ENCODE measurements at places on chromosomes 12 and 14. TPM values are rescaled to one million over a fixed set of nuclear protein-coding genes. Genes with fewer than 3 reads are reported as not detected.
A peak's percentile ranks its signal among the peaks of the same experiment; 100 is the strongest.

The RNASE7 gene
- 0.18 TPM for polyA plus RNA-seq

- no peaks in the 10 kb centered on the region for H3K36me3 ChIP-seq
- no peak overlapping the region for H3K27ac ChIP-seq
- H3K4me1 ChIP-seq: peaks cover 12% of the 10 kb centered on the region
- no peak for DNase-seq
Observed at GRCh38 chr12:90936230-90937005, 18.6 kb downstream of the CCER1 start.

GRCh38 chr12:125028106-125028505, 34.7 kb downstream of the BRI3BP start:
- no peaks in the 10 kb centered on the region for H3K27me3 ChIP-seq
- no peak for DNase-seq
- no peaks in the 10 kb centered on the region for H3K4me1 ChIP-seq
- H3K27ac ChIP-seq: no peak overlapping the region
- H3K4me3 ChIP-seq: no peak overlapping the region

DNA sequence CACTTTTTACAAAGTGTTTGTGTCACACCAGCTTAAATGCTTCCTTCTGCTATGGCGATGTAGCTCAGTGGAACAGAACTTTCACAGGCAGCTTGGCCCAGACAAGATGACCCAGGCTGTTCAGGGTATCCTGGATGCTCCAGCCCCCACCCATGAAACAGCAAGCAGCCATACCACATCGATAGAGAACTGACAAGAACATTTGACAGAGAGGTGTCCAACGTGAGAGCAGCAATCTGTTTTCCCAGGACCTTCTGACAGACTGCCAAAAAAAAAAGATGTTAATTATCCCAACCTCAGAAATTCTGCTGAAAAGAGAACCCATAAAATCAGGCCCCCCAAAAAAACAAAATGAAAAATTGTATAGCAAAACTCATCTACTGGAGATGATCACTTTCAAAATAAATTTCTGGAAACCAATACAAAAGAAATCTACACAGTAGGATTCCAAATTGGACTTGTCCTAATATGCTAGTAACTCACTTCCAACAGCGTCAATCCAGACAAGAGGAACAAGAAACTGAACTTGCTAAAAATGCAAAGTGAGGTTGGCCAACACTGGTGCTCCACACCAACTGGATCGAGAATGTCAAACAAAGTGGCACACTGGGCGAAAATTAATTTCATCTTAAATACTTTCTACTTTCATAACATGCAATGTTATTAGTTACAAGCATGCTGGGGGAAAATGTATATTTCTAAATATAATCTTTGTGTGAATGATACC, 118.8 kb downstream of the DPF3 start:
- H3K27me3 ChIP-seq: no peaks in the 10 kb centered on the region
- H3K4me3 ChIP-seq: no peak overlapping the region
- no peaks in the 10 kb centered on the region for H3K36me3 ChIP-seq
- H3K27ac ChIP-seq: no peak overlapping the region

GRCh38 chr12:128976120-128976738, 123.0 kb downstream of the GLT1D1 start:
- DNase-seq: peak; percentile 64
- no peak overlapping the region for H3K4me3 ChIP-seq
- H3K27ac ChIP-seq: no peak overlapping the region
- H3K27me3 ChIP-seq: no peaks in the 10 kb centered on the region

The CCDC88C gene
- polyA plus RNA-seq: 16.5 TPM

The C12orf60 gene
- 0.87 TPM for polyA plus RNA-seq

The MAP3K9 gene
- polyA plus RNA-seq: 3.1 TPM

The CMAS gene
- 29.3 TPM for polyA plus RNA-seq

GRCh38 chr14:79117561-79117960, 947.4 kb downstream of the NRXN3 start:
- H3K36me3 ChIP-seq: no peaks in the 10 kb centered on the region
- no peak for DNase-seq

The RESF1 gene
- polyA plus RNA-seq: 60.2 TPM

GRCh38 chr12:123282111-123282510, 10.5 kb upstream of the CDK2AP1 start:
- no peak overlapping the region for H3K4me3 ChIP-seq
- H3K27ac ChIP-seq: no peak overlapping the region
- H3K4me1 ChIP-seq: no peaks in the 10 kb centered on the region
- no peaks in the 10 kb centered on the region for H3K27me3 ChIP-seq
- H3K36me3 ChIP-seq: no peaks in the 10 kb centered on the region

Measured in lung (tissue), 17 donors.